ENCODE measurements at places on chromosomes 4 and X.

DNA sequence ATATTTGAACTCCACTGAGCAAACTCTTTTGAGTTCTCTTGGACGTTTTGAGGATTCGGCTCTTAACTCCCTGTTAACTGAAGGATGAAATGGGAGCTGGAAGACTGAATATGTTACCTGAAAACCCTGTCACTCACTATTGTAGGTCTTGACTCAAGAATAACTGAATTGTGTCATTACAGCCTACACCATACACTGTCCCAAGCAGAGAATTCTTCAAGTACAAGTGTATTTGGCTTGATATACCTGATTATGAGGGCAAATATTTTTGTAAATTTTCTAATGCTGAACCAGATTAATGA, 276.1 kb downstream of the CFAP299 start:
- no peak for DNase-seq

GRCh38 chr4:123856689-123857545, 460.3 kb downstream of the SPRY1 start:
- peak; percentile 10 for DNase-seq

DNA sequence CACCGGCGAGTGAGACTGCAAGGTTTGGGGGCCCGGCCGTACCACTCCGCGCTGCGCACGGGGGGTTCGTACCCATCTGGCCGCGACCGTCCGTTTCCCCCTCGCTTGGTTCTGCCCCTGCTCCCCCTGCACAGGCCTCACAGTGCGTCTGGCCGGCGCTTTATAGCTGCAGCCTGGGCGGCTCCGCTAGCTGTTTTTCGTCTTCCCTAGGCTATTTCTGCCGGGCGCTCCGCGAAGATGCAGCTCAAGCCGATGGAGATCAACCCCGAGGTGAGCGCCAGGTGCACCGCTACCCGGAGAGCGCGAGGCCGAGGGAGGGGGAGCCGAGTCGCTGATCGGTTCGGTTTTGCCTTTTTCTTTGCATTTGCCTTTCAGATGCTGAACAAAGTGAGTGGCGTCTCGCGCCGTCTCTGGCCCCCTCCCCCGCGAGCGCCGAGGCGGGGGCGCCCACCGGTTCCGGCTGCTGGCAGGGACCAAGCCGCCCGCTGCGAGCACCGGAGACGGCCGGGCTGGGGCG, at the start of gene UCHL1:
UCHL1 (plus strand) TSS at position 189 of the 517 bp plus-strand sequence; CDS start at position 238, 49 bp downstream.
- DNase-seq: peak; percentile 28

GRCh38 chr4:168737806-168738172, 240.9 kb downstream of the PALLD start:
- no peak for DNase-seq

GRCh38 chrX:50871922-50872453, 38.5 kb upstream of the BMP15 start:
- DNase-seq: no peak

GRCh38 chr4:169064296-169064695, 54.2 kb upstream of the CBR4 start:
- no peak for DNase-seq

DNA sequence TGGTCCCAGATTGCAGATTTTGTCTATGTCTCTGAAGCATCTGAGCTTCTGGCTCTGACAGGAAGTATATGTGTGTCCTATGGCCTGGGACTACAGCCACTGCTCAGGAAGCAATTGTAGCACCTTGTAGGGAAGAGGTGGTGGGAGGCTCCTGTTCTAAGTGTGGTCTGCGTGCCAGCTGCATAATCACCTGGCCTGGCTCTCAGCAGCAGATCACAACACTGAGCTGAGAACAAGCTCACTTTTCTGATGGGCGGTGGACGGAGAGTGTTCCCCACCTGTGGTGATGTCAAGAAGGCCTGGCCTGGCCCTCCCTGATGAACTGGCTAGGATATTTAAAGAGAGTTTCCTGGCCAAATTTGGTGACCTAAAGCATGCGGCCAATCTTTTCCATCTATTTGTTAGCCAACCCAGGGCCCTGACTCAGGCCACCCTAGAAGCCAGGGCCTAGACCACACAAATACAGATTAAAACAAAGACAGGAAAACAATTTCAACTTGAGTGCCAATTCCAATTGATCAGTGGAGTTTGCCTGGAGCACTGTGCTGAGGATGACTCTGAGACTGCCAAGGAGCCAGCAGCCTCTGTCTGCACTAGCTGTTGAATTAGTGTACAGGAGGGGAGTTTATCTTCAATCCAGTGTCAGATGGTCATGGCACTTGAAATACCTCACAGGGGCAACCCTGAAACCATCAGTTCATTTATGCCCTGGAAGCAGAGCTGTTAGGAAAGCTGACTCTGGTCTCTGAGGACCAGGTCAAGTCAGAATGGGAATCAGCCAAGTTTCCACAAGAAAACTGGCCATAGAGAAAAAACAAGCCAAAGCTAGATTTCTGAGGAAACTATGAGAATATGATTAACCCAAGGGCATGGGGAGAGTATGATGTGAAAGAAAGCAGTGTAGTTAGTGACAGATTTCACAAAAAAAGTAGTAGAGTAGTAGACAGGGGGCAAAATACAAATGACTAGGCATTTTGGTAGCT, 47.4 kb downstream of the PRDM5 start:
- DNase-seq: peak; percentile 86

- DNase-seq: no peak
Observed at GRCh38 chrX:16785247-16786138, 773 bp upstream of the TXLNG start.

- DNase-seq: no peak
Observed at GRCh38 chr4:140595065-140595464, 26.3 kb upstream of the UCP1 start.
